Activated CD8-positive, alpha-beta memory T cell treated with anti-CD3 and anti-CD28 coated beads, Interleukin-2, amount 50 U/mL, for 4 hours (primary cell): ENCODE measurements at places on chromosomes 6 and 20.

- no peak for DNase-seq
Measured at GRCh38 chr6:142118925-142119324, 13.8 kb upstream of the GJE1 start.

DNA sequence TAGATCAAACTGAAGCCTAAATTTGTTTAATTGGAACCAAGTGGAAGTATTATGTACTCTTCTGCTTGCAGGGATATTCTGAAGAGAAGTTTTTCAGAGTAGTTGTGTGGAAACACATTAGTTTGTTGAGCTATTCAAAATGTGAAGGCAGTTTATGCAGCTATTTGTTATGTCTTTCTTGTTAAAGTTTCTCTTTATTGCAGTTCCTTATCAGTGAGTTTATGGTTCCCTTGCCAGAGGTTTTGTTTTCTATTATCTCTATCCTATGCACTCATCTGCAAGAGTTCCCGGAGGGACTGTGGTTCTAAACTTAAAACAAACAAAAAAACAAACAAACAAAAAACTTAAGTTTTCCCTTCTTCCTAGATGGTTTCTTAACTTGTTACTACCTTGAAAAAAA lies 143.7 kb upstream of the SLC22A16 start:
- DNase-seq = no peak

DNA sequence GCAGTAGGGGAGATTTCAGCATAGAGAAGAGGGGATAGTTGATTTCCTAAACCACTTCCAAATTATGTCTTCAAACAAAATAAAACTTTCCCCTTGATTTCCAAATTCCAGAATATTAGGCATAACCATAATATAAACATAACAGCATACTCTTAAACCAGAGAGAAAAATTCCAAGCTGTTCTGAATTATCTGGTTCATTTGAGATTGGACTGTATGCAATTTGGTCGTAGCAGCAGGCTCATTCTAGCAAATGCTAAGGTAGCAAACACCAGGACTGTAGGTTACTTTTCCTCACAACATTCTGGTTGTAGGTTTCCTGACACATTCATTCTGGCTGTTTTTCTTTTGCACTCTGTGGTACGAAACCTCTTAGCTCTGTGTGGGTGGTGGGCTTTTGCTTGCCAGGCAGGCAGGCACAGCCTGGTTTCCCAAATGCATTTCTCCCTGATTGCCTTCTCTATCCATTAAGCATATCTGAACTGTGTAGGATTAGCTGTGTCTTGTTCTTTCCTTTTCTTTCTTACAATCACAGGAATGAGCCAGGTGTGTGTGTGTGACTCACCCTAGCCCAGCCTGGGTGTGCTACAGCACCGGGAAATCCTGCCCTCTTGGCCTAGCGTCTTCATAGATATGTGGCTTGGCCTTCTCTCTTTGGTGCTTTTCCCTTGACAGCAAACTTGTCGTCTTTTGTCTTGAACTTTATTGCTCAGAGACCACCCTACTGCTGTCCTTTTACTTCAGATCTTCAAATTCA lies 77.1 kb downstream of the JARID2 start:
- DNase-seq = no peak

DNA sequence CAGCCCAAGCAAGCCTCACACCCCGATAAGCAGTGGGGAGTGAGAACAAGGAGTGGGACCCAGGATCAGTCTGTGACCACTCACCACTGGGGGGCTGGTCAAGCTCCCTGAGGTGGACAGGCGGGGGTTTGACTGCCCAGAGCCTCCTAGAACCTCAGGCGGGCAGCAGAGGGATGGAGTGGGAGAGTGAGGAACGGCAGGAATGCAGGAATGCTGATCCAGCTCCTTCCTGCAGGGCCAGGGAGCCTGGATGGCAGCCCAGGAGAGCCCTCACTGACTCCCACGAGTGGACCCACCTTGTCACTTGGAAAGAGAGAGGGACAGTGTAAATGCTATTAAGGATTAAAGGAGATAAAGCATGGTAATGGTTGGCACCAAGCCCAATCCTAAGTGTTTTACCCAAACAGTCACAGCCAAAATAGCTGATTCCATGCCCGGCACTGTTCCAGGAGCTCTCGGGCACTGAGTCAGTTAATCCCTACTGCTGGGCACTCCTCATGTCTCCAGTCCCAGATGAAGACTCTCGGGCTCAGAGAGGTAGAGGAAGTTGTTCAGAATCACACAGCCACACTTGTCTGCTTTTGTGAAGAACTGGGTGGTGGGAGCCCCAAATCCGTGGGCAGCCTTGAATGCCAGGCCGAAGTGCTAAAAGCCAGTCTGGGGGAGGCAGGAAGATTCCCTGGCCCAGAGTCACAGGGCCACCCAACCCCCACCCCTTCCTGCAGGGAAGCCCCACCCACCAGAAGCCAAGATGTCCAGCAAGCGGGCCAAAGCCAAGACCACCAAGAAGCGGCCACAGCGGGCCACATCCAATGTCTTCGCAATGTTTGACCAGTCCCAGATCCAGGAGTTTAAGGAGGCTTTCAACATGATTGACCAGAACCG lies 3.1 kb downstream of the MYL9 start:
- DNase-seq = no peak

GRCh38 chr20:31476294-31476585 lies 1.2 kb downstream of the REM1 start:
- no peak for DNase-seq

DNA sequence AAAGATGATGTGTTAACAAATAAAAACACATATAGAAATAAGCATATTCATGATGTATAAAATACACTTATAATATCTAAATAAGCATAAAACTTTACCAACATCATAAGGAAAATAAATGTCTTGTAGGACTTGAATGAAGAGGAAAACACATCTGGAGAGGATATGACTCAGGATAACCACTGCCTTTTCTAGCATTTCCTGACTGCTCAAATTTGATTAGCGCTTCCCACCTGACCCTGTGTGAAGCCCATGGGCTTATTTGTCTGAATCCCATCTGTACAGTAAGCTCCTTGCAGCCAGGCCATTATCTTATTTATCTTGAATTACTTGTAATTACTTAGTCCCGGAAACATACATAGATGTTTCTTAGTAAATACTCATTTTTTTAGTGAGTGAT lies 608.6 kb downstream of the COL12A1 start:
- no peak for DNase-seq

DNA sequence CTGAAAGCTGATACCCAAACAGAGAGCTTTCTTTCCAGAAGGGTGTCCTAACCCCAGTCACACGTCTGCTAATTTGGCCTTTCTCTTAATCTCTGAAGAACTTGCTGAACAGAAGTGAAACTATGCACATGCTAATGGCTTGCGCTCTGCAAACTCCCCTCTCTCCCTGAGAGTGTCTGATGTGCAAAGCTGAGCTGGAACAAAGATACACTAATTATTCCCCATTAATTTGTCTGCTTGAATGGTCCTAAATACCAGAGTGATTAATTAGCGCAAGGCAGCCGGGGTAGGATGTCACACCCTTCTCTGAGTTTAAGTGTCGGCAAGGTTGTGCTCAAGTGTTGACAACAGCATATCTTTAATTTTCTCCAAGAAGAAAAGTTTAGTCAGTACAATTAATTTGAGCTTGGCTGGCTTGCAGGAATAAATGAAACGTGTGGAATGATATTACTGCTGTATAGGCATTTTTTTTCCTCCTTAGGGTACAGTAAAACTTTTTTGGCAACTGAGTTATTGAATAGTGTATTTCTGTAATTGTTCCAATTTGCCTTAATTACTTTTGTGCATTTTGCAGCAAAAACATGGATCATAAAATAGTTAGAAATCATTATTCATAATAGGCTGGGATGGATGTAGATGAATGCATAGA lies 715.9 kb upstream of the POU3F2 start:
- DNase-seq = no peak

DNA sequence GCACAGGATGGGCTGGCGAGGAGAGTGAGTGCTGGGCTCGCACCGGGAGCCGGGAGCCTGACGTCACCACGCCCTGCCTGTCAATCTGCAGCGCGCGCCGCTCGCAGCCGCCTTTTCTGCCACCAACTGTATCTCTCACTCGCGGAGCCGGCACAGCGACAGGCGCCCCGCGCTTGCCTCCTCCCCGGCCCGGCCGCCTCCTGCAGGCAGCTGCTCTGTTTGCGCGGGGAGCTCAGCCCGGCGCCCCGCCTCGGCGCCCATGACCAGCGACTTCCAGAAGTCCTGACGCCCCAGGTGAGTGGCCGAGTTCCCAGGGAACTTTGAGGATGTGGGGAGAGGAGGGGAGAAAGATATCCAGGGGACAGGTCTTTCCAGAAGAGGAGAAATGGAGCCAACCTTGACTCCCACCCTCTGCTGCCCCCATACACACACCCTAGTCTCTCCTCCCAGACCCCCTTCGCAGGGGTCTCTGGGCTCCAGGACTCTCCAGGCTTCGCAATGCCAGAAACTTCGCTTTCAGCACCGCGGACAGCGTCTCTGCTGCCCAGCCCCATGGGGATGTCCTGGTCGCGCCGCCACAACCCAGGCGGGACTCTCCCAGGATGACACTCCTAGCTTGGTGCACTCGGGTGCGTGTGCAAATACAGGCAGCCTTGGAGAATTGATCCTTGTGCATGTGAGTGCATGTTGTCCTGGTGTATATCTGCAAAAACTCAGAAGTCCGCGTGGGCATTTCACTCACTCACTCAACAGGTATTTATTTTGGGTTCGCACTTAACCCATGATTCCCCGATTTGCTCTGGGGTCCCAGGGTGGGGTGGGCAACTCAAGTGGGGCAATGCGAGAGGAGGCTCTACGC lies at the start of gene GPR6:
Gene GPR6, plus strand, starts transcription at position 138 of the 859 bp plus-strand sequence. CDS start 802 bp downstream, outside the sequence.
- DNase-seq = peak; percentile 21

DNA sequence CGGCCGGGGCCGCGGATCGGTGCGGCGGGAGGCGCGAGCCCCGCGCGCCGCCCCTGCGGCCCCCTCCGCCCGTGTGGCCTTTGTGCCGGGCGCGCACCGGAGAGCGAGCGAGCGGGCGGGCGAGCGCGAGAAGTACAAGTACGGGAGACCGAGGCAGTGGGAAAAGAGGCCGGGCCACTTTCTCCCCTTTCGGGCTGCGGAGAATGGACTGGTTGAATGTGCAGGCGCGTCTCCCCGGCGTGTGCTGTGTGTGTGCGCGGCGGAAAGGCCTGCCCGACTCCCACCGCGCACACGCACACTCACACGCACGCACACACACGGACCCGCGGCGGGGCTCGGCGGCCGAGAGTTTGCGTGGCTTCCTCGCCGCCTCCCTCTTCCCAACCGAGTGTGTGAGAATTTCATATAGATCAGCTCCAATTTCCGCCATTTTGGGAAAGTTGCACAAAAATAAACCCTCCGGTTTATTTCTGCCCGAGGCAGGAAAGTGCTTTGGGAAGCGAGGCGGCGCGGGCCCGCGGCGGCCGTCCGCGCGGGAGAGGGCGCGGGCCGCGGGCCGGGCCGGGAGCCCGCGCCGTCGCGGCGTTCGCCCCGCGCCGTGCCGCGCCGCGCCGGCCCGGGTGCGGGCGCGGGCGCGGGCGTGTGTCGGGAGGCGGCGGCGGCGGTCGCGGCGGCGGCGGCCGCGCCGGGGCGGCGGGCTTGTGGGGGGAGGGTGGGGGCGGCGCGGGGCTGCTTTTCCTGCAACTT lies 1.1 kb downstream of the L3MBTL3 start:
- peak; percentile 40 for DNase-seq

- DNase-seq = no peak
Measured at GRCh38 chr20:35791821-35792220, 20.0 kb downstream of the PHF20 start.

- DNase-seq = no peak
Measured at GRCh38 chr6:40845553-40845952, 193.5 kb downstream of the UNC5CL start.

GRCh38 chr6:16345449-16346330 lies 107.3 kb downstream of the GMPR start:
- DNase-seq = no peak

GRCh38 chr6:8315154-8315553 lies 120.2 kb downstream of the SLC35B3 start:
- DNase-seq = no peak

DNA sequence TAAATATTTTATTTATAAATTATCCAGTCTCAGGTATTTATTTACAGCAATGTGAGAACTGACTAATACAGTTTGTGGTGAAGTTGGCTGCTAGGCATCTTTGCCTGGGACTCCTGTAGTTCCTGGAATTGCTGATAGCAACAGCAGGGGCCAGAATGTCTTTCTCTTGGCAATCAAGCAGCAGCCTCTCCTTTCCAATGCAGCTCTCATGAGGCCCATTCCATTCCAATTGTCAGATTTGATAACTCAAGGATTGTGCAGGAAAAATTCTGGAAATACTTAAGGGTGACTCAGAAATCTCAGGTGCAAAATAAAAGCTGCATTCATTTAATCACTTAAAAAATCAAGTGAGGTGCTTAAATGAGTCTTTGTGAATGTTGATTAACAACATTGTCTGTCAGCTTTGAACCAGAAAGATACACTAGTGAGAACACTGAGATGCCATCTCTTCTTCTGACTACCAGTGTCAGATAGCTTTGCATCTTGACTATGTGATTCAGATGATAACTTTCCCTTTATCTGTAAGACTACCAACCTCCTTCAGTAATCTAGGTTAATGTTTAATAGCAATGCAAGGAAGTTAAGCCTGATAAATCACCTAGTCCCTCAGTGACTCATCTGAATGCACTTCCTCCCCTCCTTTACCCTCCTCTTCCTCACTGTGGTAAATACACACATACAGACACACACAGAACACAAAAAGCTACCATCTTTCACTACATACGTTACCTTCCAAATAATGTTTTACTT lies 32.1 kb upstream of the COL21A1 start:
- DNase-seq = no peak

DNA sequence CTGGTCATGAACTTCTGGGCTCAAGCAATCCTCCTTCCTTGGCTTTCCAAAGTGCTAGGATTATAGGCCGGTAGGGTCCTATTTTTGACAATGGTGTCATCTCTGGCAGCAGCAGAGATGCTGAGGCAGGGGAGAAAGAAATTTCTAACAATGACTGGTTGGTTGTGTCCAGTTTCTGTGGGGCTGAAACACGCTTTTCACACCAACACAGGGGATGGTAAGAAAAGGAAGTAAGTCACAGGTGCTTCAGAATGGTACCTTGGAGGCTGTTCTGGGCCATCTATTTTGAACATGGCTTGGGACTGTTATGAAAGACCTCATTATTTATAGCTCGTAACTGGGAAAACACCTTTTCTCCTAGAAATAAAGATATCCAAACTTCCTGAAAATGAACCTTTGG lies 72.6 kb downstream of the GJA10 start:
- no peak for DNase-seq

DNA sequence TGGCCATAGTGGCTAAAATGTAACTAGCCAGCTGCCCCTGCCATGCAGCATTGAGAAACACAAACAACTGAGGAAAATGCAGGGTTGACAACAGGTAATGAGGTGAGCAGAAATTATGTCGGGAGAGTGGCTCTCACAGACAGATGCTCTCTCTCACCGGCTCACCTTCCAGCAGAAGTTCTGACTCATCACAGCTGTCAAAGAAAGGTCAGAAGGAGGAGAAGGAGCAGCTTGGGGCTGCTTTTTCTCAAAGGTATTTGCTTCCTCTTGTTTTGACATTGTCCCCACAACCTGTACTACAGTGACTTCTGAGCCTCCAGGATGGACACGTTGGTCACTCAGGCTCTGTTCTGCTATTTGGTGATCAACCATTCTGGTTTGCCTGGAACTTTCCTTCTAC lies 190.5 kb upstream of the HEY2 start:
- no peak for DNase-seq
